ENCODE measurements at places on chromosomes 11 and 22.

- DNase-seq = no peak
These were observed 64.8 kb downstream of the LRRC4C start for GRCh38 chr11:41394521-41395195.

- no peak for DNase-seq
These were observed 40.1 kb upstream of the TUB start for GRCh38 chr11:8040921-8041285.

GRCh38 chr22:40517631-40518030 is 118.9 kb downstream of the MRTFA start:
- DNase-seq = no peak

GRCh38 chr11:77046060-77046501 is 11.9 kb downstream of the B3GNT6 start:
- peak; percentile 24 for DNase-seq

- DNase-seq = no peak
These were observed 1482.1 kb downstream of the TBC1D22A start for GRCh38 chr22:48244388-48245195.

- no peak for DNase-seq
These were observed 16.3 kb downstream of the ENTHD1 start for GRCh38 chr22:39877079-39877845.

DNA sequence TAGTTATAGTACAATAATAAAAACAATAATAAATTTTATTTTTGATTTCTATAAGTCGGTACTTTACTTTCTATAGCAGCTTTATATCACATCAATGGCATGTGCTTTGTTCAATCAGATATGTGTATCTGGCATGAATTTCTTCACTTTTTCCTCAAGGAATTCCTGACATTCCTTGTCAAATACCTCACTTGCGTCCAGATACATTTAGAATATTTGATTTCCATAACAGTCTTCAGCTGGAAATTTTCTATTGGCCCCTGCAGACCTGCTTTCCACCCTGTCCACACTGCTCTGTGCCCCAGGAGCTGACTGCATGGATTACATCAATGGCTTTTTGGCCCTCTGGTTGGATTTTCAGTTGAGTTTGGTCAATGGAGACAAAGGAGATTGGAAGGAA is 93.2 kb downstream of the FAR1 start:
- no peak for DNase-seq

DNA sequence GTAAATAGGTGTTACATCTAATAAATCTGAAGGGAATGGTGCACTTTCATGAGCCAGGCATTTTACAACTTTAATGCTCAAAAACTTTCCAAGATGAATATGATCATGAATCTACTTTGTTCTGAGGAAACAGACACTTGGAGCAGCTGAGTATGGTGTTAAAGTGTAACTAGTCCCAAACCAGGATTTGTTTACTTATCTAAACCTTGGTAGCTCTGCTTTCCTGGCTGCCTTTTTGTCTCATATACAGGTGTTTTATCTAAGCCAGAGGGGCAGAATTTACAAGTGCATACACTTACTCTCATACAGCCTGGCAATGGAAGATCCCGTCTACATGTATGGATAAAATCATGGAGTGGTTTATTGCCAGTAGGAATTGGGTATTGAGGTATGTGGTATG is 171.5 kb downstream of the FAT3 start:
- no peak for DNase-seq

GRCh38 chr11:22860241-22860640 is at the start of gene CCDC179:
Gene CCDC179, minus strand, starts transcription at chr11:22860474. Its CDS starts 53 bp downstream, at chr11:22860421.
- DNase-seq = no peak

- DNase-seq = no peak
These were observed 24.7 kb downstream of the CPT1A start for GRCh38 chr11:68816917-68817419.

DNA sequence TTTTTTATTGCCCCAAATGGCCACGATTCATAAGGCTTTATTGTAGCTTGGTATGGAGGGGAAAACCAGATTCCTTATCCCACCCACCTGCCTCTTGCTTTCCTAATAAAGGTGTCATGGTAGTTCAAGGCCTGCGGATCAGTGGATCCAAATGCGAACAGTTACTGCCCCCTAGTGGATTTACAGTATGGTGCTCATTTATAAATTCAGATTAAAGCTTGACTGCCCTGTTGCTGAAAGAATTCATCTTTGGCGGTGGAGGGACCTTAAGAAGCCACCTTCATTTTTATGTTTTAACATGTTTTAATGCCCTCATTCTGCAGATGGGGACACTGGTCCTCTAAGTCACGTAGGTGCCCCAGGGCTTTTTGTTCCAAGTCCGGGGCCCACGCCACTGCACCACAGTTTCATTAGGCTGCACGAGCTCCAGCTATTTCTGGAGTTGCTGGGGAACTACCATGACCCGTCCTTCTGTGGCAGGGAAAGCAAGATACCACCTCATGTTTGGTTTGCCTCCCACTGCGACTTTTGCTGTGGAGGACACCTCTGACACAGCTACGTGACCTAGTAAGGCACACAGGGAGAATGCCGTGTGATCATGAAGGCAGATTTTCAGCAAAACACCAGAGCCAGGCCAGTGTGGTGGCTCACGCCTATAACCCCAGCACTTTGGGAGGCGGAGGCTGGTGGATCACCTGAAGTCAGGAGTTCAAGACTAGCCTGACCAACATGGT is 15.6 kb upstream of the INCENP start:
- peak; percentile 69 for DNase-seq

DNA sequence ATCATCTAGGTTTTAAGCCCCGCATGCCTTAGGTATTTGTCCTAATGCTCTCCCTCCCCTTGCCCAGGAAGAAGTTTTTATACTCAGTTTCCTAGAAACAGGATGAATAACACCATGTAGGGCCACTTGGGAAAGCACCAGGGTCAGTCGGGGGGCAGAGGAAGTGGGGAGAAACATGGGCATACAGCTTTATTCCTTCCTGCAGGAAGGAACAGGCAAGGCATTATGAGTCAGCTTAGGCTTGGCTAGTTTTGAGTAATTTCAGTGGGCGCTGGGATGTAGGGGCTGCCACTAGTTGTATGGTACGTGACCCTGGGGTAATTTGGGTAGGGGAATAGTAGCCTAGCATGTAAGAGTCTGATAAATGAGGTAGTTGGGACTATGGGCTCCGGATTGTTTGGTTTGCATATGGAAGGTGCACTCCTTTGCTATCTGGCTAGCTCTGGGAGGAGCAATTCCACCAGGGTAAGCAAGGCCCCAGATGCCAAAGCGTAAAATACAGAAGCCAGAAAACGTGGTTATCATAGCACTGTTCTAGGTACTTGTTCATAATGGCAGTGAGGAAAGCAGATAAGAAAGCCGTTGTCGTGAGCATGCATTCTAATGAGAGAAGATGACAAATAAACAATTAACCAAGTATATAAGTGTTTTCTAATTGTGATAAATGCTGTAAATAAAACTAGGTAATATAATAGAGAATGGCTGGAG is 24.8 kb downstream of the ACER3 start:
- DNase-seq = peak; percentile 95

GRCh38 chr11:111367411-111368284 is 11.4 kb downstream of the POU2AF1 start:
- no peak for DNase-seq

DNA sequence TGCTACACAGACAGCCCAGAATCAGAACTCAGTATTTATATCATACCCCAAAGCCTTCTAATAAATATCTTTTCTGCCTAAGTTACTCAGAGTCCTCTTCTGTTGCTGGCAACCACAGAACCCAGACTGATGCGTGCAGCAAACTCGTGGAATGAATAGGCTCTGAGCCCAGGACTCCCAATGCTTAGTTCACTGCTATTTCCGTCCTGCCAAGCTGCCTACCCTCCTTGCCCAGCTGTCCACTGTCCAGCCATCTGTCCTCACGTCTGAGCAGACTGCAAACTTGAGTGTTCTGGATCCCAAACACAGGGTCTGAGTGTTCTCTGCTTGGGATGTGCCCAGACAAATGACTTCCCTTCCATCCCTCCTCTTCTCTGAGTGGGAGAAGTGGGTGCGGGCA is 19.4 kb downstream of the PTPN5 start:
- no peak for DNase-seq

Data from dermis microvascular lymphatic vessel endothelial cell (primary cell).